Astrocyte (in vitro differentiated cells and primary cell): ENCODE measurements at places on chromosomes 3 and 15. TPM values are rescaled to one million over a fixed set of nuclear protein-coding genes. Genes with fewer than 3 reads are reported as not detected.

DNA sequence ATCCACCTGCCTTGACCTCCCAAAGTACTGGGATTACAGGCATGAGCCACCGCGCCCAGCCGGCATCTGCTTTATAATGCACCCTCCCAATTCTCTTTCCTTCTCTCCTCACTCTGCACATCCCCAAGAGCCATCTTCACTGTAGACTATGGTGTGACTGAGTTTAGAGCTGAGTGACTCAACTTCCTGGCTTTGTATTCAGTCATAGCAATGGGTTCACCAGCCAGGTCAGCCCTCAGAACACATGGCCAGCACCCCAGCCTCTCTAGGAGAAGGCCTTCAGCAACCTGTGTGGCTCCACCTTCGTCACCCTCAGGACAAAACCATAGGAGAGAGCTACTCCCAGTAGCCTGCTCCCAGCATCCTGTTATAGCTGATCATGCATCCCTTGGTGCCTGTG, 33.0 kb downstream of the ARID3B start:
- H3K27ac ChIP-seq, result no peak overlapping the region
- H3K27me3 ChIP-seq, result no peaks in the 10 kb centered on the region
- no peaks in the 10 kb centered on the region for H3K36me3 ChIP-seq
- DNase-seq, result no peak
- H3K4me3 ChIP-seq, result no peak overlapping the region

- peak overlapping the region; percentile 86 for H3K4me3 ChIP-seq
- H3K4me1 ChIP-seq, result no peaks in the 10 kb centered on the region
- H3K27me3 ChIP-seq, result no peaks in the 10 kb centered on the region
These were observed 969 bp upstream of the DNAJC19 start for GRCh38 chr3:180990505-180990904.

- H3K4me1 ChIP-seq, result no peaks in the 10 kb centered on the region
- no peak for DNase-seq
- H3K27ac ChIP-seq, result no peak overlapping the region
These were observed 47.9 kb downstream of the TLE3 start for GRCh38 chr15:70049701-70050301.

AADAC gene
- total RNA-seq, result not detected in 2 replicates

GRCh38 chr3:57982561-57983243, 25.5 kb upstream of the FLNB start:
- H3K27me3 ChIP-seq, result no peaks in the 10 kb centered on the region
- H3K4me1 ChIP-seq, result peaks cover 25% of the 10 kb centered on the region
- no peak for DNase-seq
- no peaks in the 10 kb centered on the region for H3K36me3 ChIP-seq
- H3K4me3 ChIP-seq, result no peak overlapping the region

CCR4 gene
- not detected in 2 replicates for total RNA-seq

DNA sequence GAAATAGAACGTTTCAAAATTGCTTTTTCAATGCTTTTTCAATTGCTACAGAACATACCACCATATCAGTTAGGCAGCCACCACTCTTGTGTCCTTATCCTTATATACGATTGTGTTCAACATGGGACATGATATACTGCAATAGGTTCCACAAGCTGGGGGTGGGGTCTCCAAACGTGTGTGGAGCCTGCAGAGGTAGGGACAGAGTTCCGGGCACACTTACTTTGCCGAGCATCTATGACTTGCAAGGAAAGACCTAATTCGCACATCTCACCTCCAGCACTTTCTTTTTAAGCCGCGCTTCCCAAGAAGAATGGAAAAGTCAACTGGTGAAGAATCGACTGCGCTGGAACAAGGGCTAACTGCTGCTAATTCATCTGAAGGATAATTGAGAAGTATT, 39.6 kb upstream of the SFMBT1 start:
- peaks cover 10% of the 10 kb centered on the region for H3K4me1 ChIP-seq
- no peak overlapping the region for H3K27ac ChIP-seq
- no peak overlapping the region for H3K4me3 ChIP-seq
- no peaks in the 10 kb centered on the region for H3K36me3 ChIP-seq
- H3K27me3 ChIP-seq, result no peaks in the 10 kb centered on the region

- peak; percentile 18 for DNase-seq
- peaks cover 2% of the 10 kb centered on the region for H3K4me1 ChIP-seq
- H3K36me3 ChIP-seq, result no peaks in the 10 kb centered on the region
- no peak overlapping the region for H3K4me3 ChIP-seq
- no peaks in the 10 kb centered on the region for H3K27me3 ChIP-seq
These were observed 9.4 kb downstream of the CTNNB1 start for GRCh38 chr3:41208507-41209220.

DNA sequence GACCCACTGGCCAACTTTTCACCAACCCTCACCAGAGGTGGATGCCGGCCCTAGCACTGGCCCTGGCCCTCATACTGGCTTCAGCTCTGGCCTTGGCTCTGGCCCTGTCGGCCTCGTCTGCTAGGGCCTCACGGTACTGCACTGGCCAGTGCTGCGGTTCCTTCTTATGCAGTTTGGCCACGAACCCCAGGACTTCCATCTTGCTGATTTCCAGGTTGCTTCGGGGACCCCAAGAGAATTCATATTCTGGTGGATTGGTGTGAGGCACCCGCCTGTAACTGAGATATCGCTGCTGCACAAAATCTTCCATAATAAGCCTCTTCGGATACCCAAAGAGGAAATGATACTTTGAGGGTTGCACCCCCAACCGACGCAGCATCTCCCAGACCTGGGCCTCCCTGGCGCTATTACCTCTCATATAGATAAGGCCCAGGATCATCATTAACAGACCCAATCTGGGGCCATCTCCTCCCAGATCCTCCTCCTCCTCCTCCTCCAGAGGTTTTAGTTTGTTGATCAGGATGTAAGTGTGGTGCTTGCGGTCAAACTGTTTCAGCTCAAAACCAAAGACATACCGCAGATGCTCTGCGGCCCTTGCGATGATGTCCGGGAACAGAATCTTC, 883 bp downstream of the MAGEF1 start:
- no peaks in the 10 kb centered on the region for H3K36me3 ChIP-seq
- peaks cover 10% of the 10 kb centered on the region for H3K4me1 ChIP-seq
- DNase-seq, result peak; percentile 15
- H3K27ac ChIP-seq, result peak overlapping the region; percentile 74

DNA sequence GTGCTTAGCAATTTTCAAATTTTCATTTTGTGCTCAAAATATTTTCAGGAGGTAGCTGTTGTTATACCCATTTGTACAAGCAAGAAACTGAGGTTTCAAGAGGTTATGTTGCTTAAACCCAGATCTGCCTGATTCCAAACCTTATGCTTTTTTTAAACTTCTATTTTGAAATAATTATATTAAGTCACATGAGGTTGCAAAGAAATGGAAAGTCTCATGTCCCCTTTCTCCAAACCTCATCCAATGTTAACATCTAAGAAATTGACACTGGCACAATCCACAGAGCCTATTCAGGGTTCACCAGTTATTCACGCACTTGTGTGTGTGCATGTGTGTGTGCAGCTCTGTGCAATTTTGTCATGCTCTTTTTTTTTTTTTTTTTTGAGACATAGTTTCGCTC, 35.1 kb downstream of the B3GNT5 start:
- peak overlapping the region; percentile 86 for H3K27ac ChIP-seq
- no peaks in the 10 kb centered on the region for H3K36me3 ChIP-seq
- H3K4me3 ChIP-seq, result no peak overlapping the region
- no peak for DNase-seq
- peaks cover 48% of the 10 kb centered on the region for H3K4me1 ChIP-seq

OCA2 gene
- total RNA-seq, result 2.4 and 2.9 TPM in 2 replicates

TEX9 gene
- 10.3 and 11.0 TPM in 2 replicates for total RNA-seq

DNA sequence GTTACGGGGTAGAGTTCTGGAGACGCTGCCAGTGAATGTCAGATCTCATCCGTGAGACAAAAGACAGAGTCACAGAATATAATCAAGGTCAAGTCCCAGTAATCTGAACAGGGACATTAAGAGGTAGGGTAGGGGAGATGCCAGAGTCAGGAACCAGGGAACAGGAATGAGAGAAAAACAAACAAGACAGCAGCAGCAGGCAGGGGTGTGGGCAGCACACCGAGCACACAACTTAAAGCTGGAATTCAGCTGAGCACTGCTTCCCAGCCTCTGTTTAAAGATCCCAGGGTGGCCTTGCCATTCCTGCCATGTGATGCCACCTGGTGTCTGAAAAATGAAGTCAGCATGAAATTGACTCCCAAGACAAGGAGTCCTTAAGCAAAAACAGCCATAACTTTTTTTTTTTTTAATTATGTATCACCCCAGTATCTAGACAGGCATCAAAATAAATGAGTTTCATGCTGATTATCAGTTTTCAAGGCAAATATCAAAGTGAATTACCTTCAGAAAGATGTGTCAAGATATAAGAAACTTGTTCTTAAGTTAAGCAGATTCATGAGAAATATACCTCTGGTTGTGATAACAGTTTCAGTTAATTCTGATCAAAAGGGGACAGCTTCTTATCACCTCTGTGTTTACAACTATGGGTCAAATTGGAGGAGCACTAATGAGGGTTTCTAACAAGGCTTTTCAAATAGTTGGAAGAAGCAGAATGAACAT, 203.7 kb downstream of the SLC9A9 start:
- H3K27ac ChIP-seq, result no peak overlapping the region
- no peaks in the 10 kb centered on the region for H3K36me3 ChIP-seq
- peak; percentile 62 for DNase-seq

SSR3 gene
- 534 and 562 TPM in 2 replicates for total RNA-seq

- H3K27ac ChIP-seq, result no peak overlapping the region
- H3K4me1 ChIP-seq, result peaks cover 16% of the 10 kb centered on the region
- no peaks in the 10 kb centered on the region for H3K27me3 ChIP-seq
- DNase-seq, result no peak
- no peaks in the 10 kb centered on the region for H3K36me3 ChIP-seq
These were observed 14.9 kb downstream of the SIAH2 start for GRCh38 chr3:150747886-150748683.

CLDN18 gene
- total RNA-seq, result not detected in 2 replicates

ZNF654 gene
- 18.7 and 19.1 TPM in 2 replicates for total RNA-seq

DNA sequence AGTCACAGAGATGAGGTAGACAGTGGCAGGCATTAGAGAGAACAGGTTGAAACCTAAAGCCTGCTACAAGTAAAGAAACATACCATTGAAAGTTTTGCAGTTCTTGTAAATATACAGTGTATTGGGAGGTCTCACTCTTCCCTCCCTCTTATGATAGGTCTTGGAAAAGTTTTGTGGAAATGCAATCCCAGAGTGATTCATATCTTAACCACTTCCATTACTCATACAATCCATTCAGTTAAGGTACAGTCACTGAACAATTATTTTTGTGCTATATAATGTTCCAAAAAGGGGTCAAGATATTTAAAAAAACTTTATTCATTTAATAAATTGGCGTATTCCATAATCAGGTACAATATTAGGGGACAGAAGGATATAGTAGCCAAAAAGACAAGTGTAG, 737.7 kb upstream of the ALCAM start:
- DNase-seq, result peak; percentile 86
- peak overlapping the region; percentile 75 for H3K27ac ChIP-seq
- no peaks in the 10 kb centered on the region for H3K36me3 ChIP-seq
- H3K27me3 ChIP-seq, result no peaks in the 10 kb centered on the region

DNA sequence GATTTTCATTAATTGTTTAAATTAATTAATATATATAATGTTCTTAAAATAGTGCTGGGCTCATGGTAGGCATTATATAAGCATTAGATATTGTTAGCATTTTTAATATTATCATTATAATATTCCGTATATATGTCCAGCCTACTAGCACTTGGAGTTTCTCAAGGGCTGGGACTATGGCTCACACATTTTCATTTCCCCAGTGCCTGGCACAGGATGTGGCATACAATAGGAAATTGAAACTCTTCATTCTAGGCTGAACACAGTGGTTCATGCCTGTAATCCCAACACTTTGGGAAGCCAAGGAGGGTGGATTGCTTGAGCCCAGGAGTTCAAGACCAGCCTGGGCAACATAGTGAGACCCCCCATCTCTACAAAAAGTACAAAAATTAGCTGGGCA, 170.4 kb downstream of the RSL24D1 start:
- no peaks in the 10 kb centered on the region for H3K27me3 ChIP-seq
- H3K4me3 ChIP-seq, result no peak overlapping the region
- no peak overlapping the region for H3K27ac ChIP-seq
- H3K4me1 ChIP-seq, result no peaks in the 10 kb centered on the region
- no peaks in the 10 kb centered on the region for H3K36me3 ChIP-seq

HIGD2B gene
- not detected in 2 replicates for total RNA-seq

GRCh38 chr3:60009931-60010478, 960.2 kb upstream of the CFAP20DC start:
- no peak for DNase-seq
- H3K4me1 ChIP-seq, result no peaks in the 10 kb centered on the region
- no peaks in the 10 kb centered on the region for H3K27me3 ChIP-seq
- no peak overlapping the region for H3K4me3 ChIP-seq
- H3K27ac ChIP-seq, result no peak overlapping the region
- H3K36me3 ChIP-seq, result no peaks in the 10 kb centered on the region
